Natural killer cell treated with Interleukin-12 subunit alpha and Interleukin-12 subunit beta and Interleukin-15 and Interleukin-18, amount 100 ng/mL, for 72 hours (primary cell): ENCODE measurements at places on chromosomes 6 and 20. TPM values are rescaled to one million over a fixed set of nuclear protein-coding genes. Genes with fewer than 3 reads are reported as not detected.

CDSN gene
- not detected for total RNA-seq

POPDC3 gene
- total RNA-seq, result not detected

MCUR1 gene
- 23.4 TPM for total RNA-seq

- DNase-seq, result no peak
Measured at GRCh38 chr6:124223611-124224345, 420.1 kb downstream of the NKAIN2 start.

GRCh38 chr6:26173836-26174145 is 86.6 kb downstream of the HFE start:
- no peak for DNase-seq

DNA sequence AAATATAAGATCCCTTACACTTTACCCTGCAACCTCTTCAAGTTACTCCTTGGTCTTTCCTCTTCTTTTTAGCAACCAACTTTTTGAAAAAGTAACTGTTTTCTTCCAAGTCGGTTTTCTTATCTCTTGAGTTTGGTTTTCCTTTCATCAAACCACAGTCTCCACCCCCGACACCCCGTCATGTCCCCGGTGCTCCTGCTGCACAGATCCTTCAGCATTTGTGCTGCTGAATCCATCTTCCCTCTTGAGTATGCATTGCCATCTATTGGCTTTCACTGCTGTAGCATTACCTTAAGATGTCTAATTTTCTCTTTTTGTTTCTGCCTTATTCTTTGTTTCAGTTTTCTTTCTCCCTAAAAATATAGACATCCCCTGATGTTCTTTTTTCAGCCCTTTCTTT is 11.9 kb upstream of the TNFRSF21 start:
- no peak for DNase-seq

- DNase-seq, result peak; percentile 72
Measured at GRCh38 chr20:50111120-50111828, 1.7 kb downstream of the UBE2V1 start.
